Stomach (tissue), 19 donors: ENCODE measurements at places on chromosomes 12 and 14.

- H3K27me3 ChIP-seq, result no peaks in the 10 kb centered on the region
- no peak overlapping the region for H3K27ac ChIP-seq
- H3K36me3 ChIP-seq, result no peaks in the 10 kb centered on the region
- DNase-seq, result no peak
- no peak overlapping the region for H3K4me3 ChIP-seq
Observed at GRCh38 chr12:14874882-14875281, 10.8 kb downstream of the MGP start.

- H3K27me3 ChIP-seq, result no peaks in the 10 kb centered on the region
- no peak for DNase-seq
- H3K27ac ChIP-seq, result no peak overlapping the region
Observed at GRCh38 chr12:92370828-92371227, 225.2 kb upstream of the BTG1 start.

- no peaks in the 10 kb centered on the region for H3K27me3 ChIP-seq
- H3K4me1 ChIP-seq, result peaks cover 22% of the 10 kb centered on the region
- peak overlapping the region; percentile 64 for H3K4me3 ChIP-seq
- H3K36me3 ChIP-seq, result no peaks in the 10 kb centered on the region
- H3K27ac ChIP-seq, result peak overlapping the region; percentile 93
Observed at GRCh38 chr12:26122061-26122680, 2.7 kb downstream of the BHLHE41 start.

GRCh38 chr12:26918321-26919215 lies 19.2 kb downstream of the INTS13 start:
- peaks cover 61% of the 10 kb centered on the region for H3K36me3 ChIP-seq
- H3K4me3 ChIP-seq, result no peak overlapping the region
- no peak for DNase-seq
